ENCODE measurements at places on chromosomes 6 and 20.

- DNase-seq, result no peak
Measured at GRCh38 chr20:64167676-64168075, 3.4 kb downstream of the MYT1 start.

DNA sequence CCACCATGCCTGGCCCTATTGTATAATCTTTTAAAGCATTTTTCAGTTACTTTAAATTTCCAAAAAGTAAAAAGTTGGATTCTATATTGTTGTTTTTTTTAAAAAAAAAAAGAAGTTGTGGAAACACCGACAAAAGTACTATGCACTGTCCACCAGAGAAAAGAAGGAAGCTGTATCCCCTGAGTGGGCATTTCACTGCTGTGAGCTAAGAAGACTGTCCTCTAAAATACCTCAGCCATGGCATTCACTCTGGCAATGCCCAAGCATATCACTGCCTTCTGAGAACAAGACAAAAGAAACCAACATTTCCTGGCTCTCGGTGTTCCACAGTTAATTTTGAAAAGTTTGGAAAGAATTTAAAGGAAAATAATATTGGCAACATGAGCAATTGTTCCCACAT is 117.8 kb downstream of the IPCEF1 start:
- no peak for DNase-seq

DNA sequence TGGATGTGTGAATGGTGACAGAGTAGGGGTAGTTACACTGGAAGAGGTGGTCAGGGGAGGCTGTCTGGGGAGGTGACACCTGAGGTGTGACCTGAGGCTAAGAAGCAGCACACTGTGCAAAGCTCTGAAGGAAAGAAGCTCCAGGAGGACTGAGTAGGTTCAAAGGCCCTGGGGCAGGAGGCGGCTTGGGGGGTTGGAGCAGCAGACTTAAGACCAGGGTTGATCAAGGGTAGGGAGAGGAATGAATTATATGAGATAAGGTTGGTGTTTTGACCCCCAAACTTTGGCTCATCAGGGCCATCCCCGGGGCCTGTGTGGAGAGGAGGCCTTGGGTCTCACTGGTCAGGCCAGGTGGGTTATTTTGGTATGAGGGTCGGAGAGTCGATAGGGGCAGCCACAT is 166.1 kb downstream of the GRM4 start:
- no peak for DNase-seq

DNA sequence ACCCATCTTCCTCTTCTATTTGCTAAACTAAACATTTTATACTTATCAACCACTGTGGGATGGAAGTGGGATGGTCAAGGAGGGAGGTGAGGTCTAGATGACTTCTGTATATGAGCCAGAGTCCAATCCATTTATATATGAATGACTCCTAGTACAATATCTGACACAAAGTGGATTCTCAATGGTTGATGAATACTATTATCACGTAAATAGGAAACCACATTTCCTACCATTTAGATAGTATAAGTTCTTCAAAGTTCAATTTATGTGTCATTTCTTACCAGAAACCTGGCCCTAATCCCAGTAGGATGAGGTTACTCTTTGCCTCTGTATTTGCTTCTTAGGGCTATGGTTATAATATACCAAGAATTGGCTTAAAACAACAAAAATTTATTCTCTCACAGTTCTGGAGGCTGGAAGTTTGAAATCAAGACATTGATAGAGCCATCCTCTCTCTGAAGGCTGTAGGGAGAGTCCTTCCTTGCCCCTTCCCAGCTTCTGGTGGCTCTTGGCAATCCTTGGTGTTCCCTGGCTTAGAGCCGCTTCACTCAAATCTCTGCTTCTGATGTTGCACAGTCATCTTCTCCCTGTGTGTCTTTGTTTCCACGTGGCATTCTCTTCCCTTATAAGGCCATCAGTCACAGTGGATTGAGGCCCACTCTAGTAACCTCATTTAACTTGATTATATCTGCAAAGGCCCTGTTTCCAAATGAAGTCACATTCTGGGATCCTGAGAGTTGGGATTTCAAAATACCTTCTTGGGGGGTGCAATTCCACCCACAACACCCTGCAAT is 41.0 kb upstream of the RAB23 start:
- no peak for DNase-seq

- peak; percentile 72 for DNase-seq
Measured at GRCh38 chr6:11414176-11414963, 123.2 kb upstream of the TMEM170B start.

DNA sequence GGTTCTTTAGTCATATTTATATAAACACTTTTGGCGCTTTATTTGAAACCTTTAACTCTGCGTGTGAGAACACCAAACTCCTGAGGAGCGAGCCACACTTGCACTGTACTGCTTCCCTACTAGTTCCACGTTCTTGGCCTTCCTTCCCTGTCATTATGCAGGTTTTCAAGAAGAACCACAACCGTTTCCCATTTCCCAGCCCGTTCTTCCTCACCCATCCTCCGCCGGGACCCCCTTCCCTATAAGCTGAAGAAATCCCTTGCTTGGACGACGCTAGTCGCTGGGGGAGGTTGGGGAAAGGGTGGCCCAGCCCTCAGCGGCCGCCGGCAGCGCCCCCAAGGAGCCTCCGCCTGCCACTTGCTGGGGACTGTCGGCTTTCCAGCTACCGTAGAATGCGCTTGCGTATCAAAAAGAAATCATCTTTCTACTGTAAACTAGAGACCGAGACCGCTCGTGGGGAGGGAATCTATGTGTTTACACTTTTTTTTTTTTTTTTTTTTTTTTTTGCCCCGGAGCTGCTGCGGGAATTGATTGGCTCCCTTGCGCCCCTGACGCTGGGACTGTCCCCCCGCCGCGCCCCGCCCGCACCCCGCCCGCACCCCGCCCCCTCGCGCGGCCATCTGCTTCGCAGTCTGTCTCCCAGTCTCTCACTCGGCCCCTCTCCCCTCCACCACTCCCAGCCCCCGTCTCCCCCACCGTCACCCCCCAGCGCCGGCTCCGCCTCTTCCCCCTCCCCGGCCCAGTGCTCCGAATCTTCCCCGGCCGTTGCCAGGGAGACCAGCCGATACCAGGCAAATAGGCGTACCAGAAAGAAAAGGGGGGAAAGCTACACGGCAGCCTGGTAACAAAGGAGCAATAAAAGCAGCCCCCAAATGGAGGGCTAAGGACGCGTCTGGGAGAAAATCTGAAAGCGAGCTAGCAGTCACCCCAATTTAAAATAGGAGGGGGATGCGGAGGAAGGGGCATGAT is 2.3 kb upstream of the MARCKS start:
- DNase-seq, result no peak

- DNase-seq, result no peak
Measured at GRCh38 chr20:58571693-58572427, 56.7 kb upstream of the APCDD1L start.

- peak; percentile 77 for DNase-seq
Measured at GRCh38 chr20:31560094-31560745, 44.9 kb upstream of the ID1 start.

DNA sequence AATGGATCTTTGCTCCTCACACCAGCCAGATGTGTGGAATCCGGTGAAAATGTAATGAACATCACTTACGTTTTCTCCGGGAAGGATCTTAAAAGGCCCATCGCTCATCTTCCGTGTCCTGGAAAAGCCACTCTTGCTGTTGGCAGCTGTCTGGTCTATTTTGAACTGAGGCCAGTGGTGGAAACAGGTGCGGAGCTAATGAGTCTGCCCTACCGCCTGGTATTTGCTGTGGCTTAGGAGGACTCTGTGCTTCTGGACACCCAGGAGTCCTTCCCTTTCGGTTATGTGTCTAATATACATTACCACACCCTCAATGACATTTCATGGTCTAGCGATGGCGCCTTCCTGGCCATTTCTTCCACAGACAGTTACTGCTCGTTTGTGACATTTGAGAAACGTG is 264.2 kb upstream of the PREP start:
- DNase-seq, result no peak

GRCh38 chr6:79574630-79575225 is 37.5 kb upstream of the LCA5 start:
- no peak for DNase-seq

DNA sequence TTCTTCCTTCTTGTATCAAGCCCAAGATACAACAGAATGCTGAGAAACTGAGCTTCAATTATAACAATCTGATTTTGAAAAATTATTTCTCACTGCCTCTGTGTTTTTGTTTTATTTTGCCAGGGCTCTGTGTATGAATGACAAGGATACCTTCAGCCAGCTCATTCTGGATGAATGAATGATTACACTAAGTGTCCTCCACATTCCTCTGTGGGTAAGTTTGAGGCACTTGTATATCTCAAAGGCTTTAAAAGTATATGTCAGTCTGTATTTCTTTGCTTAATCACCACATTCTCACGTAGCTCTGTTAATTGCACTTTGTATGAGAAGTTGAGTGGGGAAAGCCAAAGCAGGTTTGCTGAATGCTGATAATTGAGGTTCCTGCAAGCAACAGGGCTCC is 95.1 kb downstream of the TIAM2 start:
- DNase-seq, result no peak

DNA sequence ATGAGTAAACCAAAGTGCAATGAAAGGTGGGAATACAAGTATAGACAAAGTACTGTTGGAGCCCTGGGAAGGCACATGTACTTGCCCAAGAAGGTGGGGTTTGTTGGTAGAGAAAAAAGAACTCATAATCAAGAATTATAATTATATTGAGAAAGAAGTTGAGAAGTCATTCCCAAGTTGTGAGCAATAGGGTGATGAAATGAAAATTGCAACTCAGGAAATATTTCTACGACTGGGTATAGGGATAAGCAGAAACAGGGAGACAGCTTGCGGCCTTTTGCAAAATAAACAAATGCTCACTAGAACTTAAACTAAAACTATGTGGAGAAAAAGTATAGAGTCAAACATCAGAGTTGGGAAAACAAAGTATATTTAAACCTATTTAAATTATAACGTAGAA is 250.7 kb upstream of the FAM83B start:
- DNase-seq, result no peak
